ENCODE measurements at places on chromosomes 3 and 15.
A peak's percentile ranks its signal among the peaks of the same experiment; 100 is the strongest.

DNA sequence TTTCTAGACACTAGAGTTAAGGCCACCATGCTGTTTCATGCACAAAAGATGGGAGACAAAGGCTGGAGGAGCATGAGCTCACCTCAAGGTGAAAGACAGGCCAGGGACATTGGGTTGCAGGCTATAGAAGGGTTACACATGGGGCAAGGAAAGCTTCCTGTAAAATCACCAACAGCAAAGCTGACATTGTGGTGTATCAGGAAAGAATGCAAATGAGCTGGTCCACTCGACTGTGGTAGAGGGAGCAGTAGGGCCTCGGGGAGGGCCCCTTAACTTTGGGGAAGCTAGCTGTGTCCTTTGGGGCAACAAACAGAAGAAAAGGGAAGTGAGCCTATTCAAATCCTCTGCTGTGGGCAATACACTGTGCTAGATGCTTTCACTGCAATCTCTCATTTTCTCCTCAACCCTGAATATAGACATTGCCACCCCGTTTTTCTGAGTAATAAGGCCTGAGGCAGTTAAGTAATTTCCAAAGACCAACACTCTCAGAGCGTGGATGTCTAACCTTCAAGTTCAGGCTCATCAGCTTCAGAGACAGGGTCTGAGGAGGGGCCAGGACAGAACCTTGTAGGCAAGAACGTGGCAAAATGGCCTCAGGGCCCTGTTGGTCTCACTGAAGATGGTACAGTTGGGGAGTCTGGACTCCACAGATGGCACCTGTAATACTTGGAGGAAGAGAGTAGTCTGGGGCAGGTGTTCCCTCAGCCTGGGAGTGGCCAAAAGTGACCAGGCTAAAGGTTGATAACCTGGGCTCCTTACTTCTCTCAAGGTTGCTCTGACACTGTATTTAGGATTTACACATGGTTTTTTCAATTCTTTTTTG, 24.1 kb downstream of the CX3CR1 start:
- peak; percentile 29 for DNase-seq

- no peak for DNase-seq
Observed at GRCh38 chr15:39596358-39597051, 15.6 kb downstream of the THBS1 start.

- DNase-seq = no peak
Observed at GRCh38 chr15:40933517-40933902, 4.4 kb downstream of the DLL4 start.

GRCh38 chr15:78928616-78929093, 16.2 kb downstream of the CTSH start:
- DNase-seq = no peak

GRCh38 chr3:124997303-124998246, 58.2 kb downstream of the HEG1 start:
- no peak for DNase-seq

- DNase-seq = no peak
Observed at GRCh38 chr15:90883976-90884718, at the start of gene FES. FES (plus strand) TSS chr15:90884504; CDS start chr15:90885046, 542 bp downstream.

DNA sequence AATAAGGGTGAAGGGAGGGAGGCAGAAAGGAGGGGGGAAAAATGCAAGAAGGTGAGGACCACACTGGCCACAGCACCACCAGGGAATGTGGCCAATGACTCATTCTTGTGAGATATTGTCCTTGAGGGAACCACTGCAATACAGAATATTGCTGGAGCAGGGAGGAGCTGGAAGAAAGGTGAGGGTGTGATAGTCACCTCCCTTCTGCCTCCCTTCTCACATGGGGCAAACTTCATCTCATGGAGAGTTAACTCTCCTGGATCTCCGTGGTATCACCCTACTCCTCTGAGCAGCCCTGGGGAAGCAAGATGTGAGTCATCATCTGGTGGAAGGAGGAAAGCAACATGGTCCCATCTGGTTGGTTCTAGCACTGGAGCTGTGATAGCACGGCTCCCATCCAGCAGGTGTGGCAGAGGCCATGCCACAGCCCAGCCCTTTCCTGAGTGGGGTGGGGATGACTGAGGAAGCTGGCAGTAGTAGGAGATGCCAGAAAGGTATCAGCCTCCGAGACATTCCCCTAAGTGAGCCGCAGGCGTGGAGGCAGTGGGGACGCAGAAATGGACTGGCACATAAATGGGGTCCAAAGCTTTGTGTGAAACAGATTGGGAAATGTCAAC, 115.9 kb upstream of the LPP start:
- DNase-seq = no peak

DNA sequence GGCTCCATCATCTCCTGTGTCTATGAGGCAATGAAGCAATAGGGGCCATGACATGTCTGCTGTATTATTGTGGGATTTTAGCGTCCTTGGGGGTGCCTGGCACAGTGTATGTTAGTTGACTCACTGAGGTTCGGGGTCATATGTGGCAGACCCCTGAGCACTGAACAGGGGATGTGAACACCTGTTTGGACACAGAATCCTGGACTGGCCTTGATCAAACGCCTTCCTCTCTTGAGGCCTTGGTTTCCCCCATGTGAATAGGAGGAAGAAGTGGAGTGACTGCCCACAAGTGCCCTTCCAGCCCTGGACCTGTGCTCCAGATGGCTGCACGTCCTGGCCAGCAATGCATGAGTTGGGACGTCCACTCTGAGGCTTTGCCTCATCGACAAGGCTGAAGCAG, 84.2 kb downstream of the HMG20A start:
- DNase-seq = no peak

GRCh38 chr3:7504886-7505775, 644.2 kb downstream of the GRM7 start:
- DNase-seq = no peak

DNA sequence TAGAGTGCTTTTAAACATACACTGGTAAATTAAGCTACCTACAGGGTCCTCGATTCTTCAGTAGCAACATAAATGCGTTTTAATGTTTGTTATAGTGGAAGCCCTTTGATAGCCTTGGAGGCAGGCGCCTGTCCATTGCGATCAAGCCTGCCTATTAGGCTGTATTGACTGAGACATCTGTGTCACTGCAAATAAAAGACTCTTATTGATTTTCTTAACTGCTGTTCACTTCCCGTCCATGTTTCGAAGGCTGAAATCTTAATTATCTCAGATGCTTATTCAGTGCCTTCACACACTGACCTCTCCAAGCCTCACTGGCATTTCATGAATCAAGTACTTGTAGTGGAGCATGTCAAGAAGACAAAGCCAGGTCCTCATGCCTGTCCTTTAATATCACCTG, 51.1 kb downstream of the MAP2K5 start:
- DNase-seq = no peak

GRCh38 chr3:100033184-100033583, 81.1 kb downstream of the FILIP1L start:
- no peak for DNase-seq

GRCh38 chr3:7307410-7307809, 446.5 kb downstream of the GRM7 start:
- no peak for DNase-seq

GRCh38 chr15:31265871-31266711, 60.5 kb upstream of the KLF13 start:
- peak; percentile 69 for DNase-seq

DNA sequence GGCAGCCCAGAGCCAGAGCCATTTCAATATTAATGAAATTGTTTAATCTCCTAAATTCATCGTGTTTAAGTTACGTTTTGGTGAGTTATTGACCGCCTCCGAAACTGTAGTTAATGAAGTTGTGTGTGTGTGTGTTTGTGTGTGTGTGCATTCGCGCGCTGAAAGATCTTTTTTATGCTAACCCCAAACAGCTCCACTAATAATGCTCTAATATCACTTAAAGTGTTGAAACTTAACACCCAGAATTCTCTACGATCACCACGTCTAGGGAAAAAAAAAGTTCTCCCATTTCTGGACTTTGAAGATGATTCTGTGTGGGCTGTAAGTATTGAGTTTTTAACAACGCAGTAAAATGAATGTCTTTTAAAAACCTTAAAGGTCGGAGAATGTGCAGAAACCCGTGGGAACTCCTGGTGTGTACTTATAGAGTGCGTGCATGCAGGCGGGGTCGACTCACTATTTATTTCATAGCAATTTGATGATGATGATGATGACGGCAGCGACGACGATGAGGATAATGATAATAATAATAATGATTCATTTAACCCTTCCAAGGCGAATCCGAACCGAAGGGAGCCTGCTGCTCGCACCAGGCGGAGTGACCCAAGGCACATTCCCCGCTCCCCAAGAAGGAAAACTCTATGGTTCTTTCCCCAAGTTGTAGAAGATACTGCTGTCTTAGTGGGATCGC, 1.4 kb upstream of the FOXB1 start:
- DNase-seq = no peak

- peak; percentile 95 for DNase-seq
Observed at GRCh38 chr3:9362731-9363530, at the start of gene THUMPD3. THUMPD3 (plus strand) TSS chr3:9363054; CDS start chr3:9365069, 2,015 bp downstream.

- DNase-seq = no peak
Observed at GRCh38 chr3:130975251-130975650, 51.4 kb downstream of the ASTE1 start.

DNA sequence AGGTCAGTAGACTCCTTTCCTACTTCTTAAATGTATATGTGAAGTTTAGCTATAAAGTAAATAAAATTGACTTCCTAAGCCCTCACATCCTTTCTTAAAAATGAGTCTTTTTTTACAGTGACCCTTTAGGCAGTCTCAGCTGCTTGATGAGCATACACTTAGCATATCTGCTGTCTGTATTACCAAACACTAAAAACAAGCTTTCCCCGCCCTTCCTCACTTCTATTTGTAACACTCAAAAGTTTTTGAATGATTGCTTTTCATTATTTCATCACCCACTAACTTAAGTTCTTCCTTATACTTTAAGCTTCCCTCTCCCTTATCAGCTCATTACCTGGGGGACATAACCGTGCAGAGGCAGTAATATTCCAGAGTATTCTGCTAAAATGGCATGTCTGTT, 89.4 kb downstream of the PLOD2 start:
- no peak for DNase-seq

DNA sequence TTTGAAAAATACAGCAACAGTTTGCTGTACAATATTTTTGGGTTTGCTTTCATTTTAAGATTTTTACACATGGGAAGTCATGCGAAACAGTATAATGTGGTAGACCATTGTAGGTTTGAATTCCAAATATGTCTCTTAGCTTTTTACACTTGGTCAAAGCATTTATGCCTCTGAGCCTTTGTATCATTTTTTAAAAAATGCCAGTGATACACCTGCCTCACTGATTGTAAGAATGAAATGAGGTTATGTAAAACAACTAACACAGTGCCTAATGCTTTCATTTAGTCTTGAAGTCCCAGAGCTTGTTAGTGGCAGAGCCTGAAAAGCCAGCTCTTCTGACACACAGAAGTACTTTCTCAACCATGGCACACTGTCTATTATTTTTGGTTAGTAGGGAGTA, 202.0 kb downstream of the UBE2E2 start:
- no peak for DNase-seq

DNA sequence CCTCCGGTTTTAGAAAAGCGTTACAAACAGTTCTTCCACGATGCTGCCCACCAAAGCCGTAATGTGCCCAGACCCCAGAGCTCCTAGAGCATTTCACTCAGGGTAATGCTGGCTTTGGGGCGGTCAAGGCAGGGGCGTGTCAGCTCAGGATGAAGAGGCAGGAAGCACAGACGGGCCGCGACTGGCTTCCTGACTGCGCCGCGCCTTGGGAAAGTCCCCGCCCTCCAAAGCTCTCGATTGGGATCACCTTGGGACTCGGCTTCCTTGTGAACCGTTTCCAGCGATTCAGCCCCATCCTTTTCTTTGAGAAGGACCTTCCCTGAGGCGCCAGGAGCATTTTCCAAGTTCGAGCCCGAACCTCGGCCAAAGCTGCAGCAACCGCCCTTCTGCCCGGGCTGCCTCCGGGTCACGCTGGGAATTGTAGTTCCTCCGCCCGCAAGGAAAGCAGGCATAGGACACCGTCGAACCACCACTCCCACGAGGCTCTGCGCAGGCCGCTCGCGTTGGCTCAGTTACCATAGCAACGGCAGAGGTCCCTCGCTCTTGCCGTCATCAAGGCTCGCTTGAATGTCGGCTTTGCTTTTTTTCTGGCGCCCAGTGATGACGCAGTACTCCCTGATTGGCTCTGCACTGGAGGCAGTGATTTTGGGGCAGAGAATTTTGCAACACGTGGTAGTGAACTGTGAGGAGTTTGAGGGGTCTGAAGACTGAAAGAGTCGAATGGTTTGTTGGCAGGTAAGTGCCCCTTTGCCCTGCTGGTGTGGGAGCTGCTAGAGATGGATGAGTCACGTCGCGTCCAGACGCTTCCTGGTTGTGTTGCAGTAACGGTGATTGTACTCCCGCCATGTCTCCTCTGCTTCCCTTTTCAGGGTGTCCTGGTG, at the start of the genes CCDC191 and QTRT2:
CCDC191 (minus strand) TSS at position 397 of the 881 bp plus-strand sequence; CDS start at position 337, 60 bp downstream.
QTRT2 (plus strand) TSS at position 608 of the 881 bp plus-strand sequence. CDS start 8,521 bp downstream, outside the sequence.
- DNase-seq = peak; percentile 96

DNA sequence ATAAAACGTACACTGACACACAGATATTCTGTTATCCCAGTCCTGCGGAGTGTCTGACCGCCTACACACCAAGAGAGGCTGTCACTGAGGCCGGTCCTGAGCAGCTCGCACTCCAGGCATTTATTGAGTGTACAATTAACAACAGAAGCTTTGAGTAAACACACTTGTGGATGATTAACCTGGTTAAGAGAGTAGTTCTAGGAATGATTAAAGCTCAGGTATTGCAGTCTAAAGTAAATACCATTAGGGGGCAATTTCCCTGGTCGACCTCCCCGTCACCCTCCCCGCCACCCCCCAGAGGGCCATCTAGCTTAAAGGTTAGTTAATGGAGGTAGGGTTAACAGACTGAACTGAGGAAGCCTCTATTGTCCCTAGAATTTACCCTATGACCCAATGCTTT, 1278.5 kb downstream of the NSUN3 start:
- DNase-seq = no peak

DNA sequence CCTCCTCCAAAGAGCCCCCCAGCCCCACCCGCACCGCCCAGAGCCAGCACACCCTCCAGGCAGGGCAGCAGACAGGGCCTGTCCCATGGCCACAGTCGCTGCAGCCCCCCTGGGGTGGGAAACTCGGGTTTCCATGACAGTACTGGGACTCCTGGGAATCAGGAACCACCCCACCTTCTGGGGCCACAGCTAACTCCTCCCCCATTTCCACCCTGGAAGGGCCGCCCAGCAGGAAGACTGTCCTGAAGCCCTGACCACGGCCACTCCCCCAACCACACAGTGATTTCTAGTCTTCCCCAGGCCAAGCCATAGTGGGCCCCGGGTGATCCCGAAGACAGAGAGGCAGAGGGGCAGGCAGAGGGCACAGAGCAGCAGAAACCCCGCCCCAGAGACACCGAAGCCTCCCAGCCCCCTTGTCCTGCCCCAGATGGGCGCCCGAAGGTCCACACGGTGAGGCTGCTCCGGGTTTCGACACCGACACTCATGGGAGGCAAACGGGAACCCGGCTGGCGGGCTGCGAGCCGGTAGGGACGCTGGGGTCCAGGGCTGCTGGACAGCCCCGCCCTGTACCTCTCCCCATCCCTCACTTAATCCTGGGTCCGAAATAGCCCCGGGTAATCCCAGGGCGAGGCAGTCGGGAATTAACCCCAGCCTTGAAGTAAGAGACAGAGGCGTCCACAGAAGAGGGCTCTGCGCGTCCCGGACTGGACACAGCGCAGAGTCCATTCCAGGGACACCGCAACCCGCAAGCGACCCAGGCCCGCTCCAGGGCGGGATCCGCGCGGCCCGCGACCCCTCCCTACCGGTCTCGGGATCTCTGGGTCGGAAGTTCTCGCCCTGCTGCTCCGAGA, 138.4 kb downstream of the NUP210 start:
- DNase-seq = no peak
